SW 1271 (cell line): ENCODE measurements at places on chromosomes 2 and 18.

DNA sequence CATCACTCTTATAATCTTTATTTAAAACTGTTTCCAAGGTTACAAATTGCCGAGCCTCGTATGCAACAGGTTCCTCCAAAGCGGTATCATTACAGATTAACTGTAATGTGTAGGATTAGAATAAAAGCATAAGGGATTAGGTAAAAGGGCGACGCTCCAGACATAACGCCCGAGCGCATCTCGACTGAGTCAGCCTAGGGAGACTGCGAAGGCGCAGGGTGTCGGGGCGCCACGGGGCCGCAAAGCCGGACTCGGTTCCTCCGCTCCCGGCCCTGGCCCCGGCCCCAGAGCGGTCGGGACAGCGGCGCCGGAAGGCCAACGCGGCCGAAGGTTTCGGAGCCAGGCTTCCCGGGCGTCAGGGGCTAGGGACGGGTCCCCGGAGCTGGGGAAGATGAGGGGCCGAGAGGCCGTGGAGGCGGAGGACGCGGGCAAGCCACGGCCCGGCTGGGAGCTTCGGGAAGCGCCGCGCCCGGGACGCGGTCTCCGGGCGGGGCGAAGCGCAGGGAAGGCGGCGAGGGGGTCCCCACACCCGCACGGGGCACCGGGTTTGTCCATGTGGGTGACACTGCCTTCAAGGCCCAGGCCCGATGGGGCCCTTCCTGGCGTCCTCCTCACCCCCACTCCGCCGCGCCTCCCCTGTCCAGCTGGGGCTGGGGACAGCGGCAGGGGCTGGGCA lies 12.9 kb upstream of the SIX3 start:
- DNase-seq = no peak

DNA sequence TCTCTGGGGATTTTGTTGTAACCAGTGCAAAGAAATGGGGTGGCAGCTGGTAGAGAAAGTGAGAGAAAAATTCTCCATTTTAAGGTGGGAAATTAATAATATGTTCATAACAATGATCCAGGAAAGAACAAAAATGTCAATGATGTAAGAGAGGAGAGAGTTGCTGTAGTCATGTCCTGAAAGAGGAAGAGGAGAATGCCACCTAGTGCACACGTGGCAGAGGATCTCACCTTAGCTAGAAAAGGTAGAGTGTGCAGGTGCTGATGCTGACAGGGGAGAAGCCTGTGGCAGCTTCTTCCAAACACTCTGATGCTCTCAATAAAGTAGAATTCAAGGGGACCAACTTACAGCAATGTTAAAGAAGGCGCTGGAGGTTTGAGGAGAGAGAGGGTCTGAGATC lies 282.9 kb upstream of the PKDCC start:
- no peak for DNase-seq

DNA sequence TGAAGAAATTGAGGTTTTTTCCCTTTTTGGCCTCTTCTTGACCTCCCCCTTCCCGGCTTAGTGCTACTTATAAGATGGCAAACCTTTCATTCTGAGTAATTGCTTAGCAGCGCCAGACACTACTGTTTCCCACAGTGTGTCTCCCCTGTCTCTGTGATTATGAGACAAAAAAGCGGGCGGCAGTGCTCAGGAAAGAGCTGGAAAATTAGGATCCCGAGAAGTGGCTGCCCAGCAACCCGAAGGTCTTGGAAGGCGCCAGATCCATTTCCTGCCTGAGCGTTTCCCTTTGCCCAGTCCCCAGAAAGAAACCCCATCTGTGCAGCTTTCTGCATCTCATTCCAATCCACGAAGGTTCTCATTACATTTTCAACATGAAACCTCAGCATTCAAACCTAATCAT lies 191.9 kb upstream of the APCDD1 start:
- DNase-seq = no peak

DNA sequence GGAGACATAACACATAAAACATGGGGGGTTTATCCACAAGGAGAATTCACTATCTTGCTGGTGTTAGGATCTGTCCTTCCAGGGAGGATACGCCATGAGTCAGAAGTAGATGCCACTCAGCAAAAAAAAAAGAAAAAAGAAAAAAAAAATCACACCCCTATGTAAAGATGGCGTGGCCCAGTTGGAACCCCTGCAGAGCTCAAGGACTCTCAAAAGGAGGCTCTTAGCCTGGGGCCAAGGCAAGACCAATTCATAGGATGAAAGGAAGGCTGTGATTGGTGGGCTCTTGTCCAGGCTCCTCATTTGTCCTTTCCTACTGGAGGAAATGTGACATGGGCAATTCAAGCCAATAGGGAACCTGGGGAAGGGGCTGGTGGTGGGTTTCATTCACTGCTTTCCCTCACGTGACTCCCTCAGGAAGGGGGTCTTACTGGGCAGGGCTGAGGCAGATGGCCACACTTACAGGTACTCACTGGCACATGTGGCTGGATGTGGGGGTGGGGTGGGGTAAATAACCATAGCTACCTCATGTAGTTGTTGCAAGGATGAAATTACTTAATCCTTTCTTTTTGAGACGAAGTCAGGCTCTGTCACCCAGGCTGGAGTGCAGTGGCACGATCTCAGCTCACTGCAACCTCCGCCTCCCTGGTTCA lies 38.7 kb upstream of the HAAO start:
- DNase-seq = no peak

- no peak for DNase-seq
Observed at GRCh38 chr2:64179582-64180321, 35.5 kb upstream of the PELI1 start.

DNA sequence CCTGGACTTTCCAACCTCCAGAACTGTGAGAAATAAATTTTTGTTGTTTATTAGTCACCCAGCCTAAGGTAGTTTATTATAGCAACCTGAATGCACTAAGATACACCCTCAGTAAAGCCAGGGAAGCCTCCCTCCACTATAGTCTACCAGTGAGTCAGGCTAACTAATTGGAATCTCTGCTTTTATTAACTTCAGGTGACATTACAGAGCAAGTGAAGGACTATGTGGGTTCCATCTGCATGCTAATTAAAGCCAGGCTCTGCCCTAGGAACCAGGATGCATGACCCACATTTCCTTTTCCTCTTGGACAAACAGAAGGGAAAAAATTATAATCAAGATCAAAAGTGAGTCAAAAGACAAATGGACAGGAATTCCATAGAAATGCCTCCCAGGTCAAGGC lies 56.1 kb downstream of the ZC3H8 start:
- no peak for DNase-seq

- no peak for DNase-seq
Observed at GRCh38 chr18:12012697-12013096, 31.4 kb downstream of the IMPA2 start.

DNA sequence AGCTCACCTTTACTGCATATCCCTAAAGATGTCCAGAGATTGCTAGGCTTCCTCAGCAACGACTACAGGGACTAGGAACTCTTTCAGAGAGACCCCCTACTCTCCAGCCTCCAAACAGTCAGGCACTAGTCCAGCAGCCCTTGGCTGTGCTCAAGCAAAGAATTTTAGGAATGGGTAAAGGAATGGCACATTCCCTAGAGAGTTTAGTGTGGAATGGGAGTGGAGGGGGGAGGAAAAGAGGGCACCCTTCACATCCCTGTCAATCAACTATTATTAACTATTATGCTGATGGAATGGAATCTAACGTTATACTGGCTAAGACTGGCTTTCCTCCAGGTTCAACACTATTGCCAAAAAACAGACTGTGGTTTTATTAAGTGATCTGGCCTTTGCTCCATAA lies 64.8 kb downstream of the IKZF2 start:
- DNase-seq = no peak

DNA sequence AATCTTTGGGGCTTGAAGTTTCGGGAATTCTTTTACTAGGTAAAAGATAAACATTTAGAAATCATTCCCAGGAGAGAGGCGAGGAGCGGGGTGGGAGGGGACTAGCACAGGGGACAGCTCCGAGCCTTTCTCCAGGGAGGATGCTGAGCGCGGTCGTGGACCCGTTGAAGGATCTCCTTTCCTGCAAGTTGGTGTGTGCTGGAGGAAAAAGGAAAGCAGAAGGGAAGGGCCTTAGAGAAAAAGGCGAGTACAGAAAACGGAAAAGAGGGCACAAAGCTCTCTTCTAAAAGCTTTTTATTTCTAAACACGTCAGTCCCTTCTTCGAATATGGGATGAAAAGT lies 640 bp downstream of the SLC39A6 start:
- DNase-seq = peak; percentile 24

DNA sequence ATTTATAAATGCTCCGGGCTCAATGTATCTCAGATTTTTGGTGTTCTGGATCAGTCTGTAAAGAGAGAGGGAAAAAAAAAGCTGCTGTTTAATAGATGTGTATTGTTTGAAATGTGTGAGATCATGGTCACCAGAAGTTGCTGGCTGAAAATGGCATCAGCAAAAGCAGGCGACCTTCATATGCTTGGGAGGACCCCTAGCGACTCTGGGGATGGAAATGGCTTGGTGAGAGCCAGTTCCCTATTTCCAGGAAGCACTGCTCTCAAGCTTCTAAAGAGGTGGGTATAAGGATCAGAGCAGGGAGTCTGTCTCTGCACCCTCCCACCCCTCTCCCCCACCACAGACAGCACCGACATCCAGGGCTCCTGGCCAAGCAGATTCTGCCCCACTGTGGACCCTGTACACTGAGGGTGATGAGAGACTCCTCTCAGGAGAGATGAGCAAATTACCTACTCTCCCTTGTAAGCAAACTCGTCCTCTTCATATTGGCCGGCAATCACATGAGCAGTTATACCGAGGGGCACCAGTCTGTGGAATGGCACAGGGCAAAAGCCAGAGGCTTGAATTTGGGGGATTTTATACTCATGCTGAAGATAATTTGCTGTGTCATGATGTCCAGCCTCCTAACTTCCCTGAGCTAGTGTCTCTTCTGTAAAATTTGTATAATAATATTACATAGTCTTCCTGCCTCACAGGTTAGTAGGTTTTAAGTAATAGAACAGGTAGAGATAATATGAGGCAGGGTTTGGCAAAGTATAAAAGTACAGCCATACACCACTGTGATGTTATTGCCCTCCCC lies 29.6 kb downstream of the LHCGR start:
- no peak for DNase-seq

- DNase-seq = no peak
Observed at GRCh38 chr2:164642946-164643555, 21.8 kb upstream of the GRB14 start.
